ENCODE measurements at places on chromosomes 7 and 10.

DNA sequence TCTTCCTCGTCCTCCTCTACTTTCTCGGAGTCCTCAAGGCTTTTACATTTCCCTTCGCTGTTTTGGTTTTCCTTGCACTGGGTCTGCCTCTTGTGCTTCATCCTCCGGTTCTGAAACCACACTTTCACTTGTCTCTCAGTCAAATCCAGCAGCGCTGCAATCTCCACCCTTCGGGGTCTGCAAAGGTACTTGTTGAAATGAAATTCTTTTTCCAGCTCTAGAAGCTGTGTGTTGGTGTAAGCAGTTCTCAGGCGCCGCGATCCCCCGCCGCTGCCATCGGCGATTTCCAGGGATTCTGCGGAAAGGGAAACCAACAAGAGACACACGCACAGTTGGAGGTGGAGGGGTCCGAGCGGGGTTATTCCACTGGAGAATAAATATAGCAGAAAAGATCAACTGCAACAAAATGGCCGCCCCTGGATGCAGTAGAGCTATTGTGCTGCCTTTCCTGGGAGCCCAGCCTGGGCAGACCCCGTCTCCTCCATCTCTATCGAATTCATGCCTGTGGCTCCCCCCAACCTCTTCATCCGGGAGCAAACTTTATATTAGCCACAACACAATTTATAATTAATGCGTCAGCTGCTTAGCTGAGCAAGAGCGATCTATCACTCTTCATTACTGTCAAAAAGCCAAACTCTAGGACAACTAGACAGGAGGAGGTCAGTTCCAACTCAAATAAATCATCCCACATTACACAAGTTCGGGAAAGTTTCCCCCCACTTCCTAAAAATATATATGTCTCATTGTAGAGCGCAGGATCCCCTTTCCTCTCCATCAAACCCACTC lies 1.1 kb downstream of the HOXA2 start:
- DNase-seq: no peak

GRCh38 chr10:52465202-52465601 lies 151.1 kb downstream of the DKK1 start:
- no peak for DNase-seq

GRCh38 chr10:89963451-89964102 lies 262.2 kb downstream of the KIF20B start:
- no peak for DNase-seq

- DNase-seq: no peak
Observed at GRCh38 chr7:19362099-19362498, 216.9 kb upstream of the FERD3L start.

- DNase-seq: no peak
Observed at GRCh38 chr7:69799048-69799697, 200.9 kb downstream of the AUTS2 start.
